ENCODE measurements at places on chromosomes 3 and 15.

DNA sequence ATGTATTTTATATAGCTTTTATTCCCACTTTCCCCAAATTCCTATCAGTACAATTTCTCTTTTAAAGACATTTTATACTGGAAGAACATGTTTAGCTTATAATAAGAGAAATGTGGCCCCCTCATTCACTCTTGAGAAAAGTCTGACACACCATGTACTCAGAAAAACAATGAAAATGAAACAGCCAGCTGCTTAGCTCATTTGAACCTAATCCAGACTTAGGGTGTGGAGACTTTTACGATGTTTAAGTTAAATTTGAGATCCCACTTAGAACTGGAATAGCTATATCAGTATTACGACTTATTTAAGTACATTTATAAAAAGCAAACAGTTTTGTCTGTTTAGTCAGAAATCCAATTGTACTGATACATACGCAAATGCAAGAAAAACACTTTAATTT is 252.3 kb upstream of the ARRDC4 start:
- DNase-seq: no peak

GRCh38 chr3:13879946-13880810 is at the start of gene WNT7A:
Gene WNT7A (minus strand): TSS chr3:13880071. CDS start chr3:13879816, 255 bp downstream.
- DNase-seq: peak; percentile 61

DNA sequence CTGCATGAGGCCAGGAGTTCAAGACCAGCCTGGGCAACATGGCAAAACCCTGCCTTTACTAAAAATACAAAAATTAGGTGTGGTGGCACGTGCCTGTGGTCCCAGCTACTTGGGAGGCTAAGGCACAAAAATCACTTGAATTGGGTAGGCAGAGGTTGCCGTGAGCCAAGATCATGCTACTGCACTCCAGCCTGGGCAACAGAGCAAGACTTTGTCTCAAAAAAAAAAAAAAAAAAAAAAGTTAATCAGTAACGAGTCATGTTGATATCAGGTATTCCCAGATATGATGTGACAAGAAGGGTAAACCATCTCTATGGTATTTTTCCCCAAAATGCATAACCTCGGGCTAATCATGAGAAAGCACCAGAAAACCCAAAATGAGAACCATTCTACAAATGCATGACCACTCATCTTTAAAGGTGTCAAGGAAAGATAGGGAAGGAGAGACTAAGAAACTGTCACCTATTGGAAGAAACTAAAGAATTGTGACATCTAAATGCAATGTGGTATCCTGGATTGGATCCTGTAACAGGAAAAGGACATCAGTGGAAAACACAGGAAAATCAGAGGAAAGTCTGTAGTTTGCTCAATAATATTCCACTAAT is 66.5 kb upstream of the MAP4 start:
- DNase-seq: no peak

- no peak for DNase-seq
These were observed 8.3 kb upstream of the JMJD7 start for GRCh38 chr15:41819455-41820050.

DNA sequence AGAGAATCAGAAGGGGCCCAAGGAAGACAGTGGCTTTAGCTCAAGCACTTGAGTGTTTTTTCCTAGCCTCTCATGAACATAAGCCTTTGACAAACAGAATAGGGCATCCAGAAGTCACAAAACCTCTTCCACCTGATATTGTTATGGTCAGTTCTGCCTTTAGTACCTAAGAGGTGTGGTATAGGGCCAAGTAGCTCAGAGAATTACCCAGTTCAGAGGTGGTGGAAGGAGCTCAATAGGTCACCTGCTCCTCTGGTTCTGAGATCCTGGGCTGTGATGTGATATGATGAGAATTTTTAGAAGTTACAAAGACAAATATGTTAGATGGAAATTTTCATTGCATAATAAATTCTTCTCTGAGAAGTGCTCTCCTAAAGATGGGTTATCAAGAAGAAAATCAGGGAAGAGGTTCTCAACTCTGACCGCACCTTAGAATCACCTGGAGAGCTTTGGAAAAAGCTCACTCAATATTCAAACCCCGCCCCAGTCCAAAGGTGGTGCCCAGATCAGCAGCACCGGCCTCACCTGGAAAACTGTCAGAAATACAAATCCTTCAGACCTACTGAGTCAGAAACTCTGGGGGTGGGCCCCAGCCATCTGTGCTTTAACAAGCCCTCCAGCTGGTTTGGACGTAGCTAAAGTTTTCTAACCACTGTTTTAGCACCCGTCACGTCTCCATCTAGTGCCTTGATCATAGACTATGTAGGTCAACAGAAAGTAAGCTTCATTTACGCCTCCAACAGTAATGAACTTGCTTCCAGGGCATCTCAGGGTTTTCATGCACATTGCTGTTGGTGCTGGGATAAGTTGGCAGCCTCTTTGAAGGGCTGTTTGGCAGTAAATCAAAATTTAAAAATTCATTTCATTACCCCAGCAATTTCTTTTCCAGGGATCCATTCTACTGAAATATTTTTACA is 101.3 kb downstream of the MYH15 start:
- DNase-seq: no peak

- no peak for DNase-seq
These were observed 95.8 kb upstream of the SLC25A36 start for GRCh38 chr3:140845882-140846281.

GRCh38 chr15:94844538-94845389 is 613.4 kb downstream of the MCTP2 start:
- no peak for DNase-seq

DNA sequence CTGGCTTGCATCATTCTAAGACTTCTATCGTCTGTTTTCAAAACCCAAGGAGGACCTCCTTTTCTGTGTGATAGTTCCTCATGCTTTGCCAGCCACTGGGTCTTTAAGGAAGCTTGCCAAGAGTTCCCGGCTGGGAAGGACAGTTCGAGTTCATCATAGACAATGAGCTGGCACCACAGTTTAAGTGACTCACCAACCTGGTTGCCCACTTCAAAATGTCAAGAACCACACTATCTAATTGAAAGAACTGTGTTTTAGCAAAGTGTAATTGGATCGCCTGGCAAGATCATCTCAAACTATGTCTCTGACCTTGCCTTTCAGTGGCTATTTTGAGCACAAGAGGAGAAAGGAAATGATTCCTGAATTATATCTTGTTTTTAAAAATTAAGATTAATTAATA is 27.9 kb downstream of the SOX2 start:
- no peak for DNase-seq

DNA sequence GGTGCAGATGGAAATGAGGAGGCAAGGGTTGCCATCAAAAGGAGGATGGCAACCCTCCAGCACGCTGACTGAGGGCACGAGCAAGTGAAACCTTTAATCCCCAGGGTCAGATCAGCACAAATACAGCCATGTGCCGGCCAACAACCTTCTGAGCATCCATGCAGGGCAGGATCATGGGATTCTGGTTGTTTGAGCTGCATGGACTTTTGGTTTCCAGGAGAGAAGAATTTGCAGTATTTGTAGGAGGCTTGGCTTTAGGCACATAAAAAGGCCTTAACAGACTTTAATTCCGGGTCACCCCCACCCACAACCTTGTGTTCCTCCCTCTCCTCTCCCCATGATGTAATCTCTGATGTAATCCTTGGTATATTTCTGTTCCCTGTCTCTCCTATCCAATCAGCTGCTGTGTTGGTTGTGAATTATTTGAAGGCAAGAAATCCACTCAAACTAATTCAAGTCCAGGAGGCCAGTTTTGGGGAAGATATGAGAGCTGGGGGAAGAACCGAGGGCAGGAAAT is 254.3 kb downstream of the SHQ1 start:
- DNase-seq: no peak
